ENCODE measurements at places on chromosomes 16 and 17.

DNA sequence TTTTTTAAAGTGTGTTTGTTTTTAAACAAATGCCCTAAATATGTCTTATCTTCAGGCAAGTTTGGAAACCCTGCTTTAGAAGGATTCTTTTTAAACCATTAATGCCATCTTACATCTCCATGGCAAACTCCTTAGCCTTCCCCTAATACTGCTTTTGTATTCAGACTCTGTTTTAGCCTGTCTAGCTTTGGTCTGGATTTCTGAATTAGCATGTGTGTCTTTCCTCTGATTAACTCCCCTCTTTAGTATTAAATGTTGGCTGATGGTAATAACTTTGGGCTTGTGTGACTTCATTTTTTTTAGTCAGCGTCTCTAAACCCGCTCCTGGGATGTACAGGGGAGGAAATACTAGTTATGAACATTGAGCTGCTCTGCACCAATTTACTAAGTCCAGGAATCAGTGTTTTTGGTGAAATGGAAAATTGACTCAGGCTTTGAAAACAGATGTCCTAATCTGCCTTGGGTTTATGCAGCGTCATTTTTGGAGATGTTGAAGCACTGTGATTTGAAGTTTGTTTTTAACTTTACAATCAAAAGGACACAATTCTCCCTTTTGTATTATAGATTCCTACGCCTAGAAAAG lies 22.2 kb downstream of the WIPF2 start:
- no peak for DNase-seq

GRCh38 chr16:73179705-73180331 lies 131.9 kb upstream of the ZFHX3 start:
- no peak for DNase-seq

DNA sequence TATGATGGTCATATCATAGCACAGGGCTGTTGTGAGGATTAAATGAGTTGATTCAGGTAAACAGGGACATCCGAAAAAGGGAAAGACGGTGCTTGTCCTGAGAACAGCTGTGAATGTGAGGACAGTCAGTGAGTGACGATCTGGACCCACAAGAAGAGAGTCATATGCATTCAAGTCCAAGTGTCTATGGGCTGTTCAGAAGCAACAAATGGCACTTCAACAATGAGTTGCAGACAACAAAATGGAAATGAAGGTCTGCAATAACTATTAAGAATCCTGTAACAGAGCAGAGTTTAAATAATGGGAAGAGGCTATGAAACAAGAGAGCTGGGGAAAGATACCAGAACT lies 100.3 kb downstream of the ADCY9 start:
- DNase-seq, result no peak

DNA sequence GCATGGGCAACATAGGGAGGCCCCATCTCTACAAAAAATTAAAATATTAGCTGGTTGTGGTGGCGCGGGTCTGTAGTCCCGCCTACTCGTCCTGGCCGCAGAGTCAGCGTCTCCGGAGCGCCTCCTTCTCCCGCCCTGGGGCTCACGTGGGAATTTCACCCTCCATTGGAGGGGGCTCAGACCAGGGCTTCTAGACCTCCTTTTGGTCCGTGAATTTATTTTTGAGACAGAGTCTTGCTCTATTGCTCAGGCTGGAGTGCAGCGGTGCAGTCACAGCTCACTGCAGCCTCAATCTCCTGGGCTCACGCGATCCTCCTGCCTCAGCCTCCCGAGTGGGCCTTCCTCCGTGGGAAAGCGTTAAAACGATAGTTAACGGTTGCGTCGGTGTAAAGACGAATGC lies 394 bp upstream of the NME4 start:
- DNase-seq, result no peak

DNA sequence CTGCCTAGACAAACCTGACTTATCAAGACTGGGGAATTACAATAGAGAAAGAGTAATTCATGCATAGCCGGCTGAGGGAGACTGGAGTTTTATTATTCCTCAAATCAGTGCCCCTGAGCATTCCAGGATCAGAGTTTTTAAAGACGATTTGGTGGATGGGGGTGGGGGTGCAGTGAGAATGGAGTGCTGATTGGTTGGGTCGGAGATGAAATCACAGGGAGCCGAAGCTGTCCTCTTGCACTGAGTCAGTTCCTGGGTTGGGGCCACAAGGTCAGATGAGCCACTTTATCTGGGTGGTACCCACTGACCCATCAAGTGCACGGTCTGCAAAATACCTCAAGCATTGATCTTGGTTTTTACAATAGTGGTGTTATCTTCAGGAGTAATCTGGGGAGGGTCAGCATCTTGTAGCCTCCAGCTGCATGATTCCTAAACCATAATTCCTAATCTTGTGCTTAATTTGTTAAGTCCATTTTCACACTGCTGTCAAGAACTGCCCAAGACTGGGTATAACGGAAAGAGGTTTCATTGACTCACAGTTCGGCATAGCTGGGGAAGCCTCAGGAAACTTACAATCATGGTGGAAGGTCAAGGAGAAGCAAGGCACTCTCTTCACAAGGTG lies 69.6 kb downstream of the MARF1 start:
- DNase-seq, result no peak

- DNase-seq, result no peak
These were observed 3.8 kb upstream of the CMTM1 start for GRCh38 chr16:66562409-66562808.

DNA sequence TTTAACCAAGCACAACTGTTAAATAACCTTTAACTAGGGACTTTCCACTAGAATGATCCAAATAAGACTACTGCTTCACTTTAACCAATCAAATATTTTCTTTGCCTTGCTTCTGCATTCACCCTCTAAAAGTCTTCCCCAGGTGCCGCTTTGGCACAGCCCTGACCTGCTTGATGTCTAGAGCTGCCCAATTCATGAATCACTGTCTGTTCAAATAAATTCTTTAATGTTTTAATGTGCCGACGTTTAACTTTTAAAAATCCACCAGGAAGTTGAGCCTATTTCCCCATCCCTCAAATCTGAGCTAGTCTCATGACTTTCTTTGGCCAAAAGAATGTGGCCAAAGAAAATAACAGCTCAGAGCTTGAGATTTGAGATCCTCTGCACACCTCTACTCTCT lies 277.8 kb upstream of the SOX9 start:
- no peak for DNase-seq

DNA sequence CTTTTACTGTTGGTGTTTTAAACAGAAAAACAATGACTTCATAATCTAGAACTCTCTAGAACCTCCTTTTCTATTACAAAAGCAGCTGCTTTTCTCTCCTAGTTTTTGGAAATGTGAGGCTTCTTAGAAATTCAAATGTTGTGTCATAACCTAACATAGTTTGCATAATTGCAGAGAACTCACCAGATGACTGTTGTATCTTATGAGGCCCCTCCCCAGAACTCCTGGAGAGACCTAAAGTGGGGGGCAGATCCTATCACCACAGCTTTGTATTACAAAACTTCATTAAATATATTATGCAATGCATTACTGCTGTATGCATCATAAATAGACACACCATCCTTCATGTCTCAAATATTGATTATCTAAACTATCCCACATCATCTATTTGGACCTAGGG lies 538.7 kb upstream of the HSBP1 start:
- no peak for DNase-seq

- no peak for DNase-seq
These were observed 8.7 kb downstream of the EIF1 start for GRCh38 chr17:41697122-41697962.

- DNase-seq, result no peak
These were observed 2.0 kb downstream of the ADAT1 start for GRCh38 chr16:75621170-75621477.

All from stimulated activated CD8-positive, alpha-beta memory T cell treated with anti-CD3 and anti-CD28 coated beads, Interleukin-4, amount 100 ng/mL, for 48 hours (primary cell).